ENCODE measurements at places on chromosomes 3 and 15.

GRCh38 chr3:39299279-39299678 lies 19.4 kb upstream of the CX3CR1 start:
- no peak for DNase-seq

- DNase-seq = no peak
Measured at GRCh38 chr3:19334120-19334519, 185.8 kb downstream of the KCNH8 start.

DNA sequence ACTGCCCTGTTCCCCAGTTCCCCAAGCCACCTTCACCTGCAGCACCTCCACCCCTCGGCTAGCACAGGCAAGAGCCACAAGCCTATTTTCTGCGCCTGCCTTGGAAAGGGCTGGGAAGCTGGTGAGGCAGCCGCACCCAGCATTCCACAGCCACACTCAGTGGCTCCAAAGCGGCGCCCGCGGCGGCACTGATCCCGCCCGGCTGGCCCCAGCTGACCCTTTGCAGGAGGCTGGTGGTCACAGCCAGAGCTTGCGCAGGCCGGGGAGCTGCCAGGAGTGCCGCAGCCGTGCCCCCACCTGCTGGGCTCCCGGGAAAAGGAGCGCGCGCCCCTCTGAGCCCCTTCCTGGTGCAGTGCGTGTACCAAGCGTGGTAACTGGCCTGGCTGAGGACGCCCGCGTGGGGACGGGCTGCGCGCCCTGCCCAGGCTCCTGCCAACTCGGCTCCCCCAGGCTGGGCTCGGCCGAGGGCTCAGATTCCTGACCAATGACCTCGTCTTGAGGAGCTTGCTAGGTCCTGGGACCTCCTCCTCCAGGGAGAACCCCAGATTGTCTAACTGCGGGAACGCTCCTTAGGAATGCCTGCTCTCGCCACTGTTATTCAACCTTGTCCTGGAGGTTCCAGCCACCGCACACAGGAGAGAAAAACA lies 13.3 kb downstream of the GRAMD2A start:
- DNase-seq = no peak

GRCh38 chr3:82044930-82045705 lies 283.7 kb upstream of the GBE1 start:
- DNase-seq = no peak

GRCh38 chr15:69861331-69862171 lies 236.2 kb downstream of the TLE3 start:
- DNase-seq = no peak

GRCh38 chr3:148955544-148956346 lies 35.6 kb upstream of the GYG1 start:
- DNase-seq = peak; percentile 95

DNA sequence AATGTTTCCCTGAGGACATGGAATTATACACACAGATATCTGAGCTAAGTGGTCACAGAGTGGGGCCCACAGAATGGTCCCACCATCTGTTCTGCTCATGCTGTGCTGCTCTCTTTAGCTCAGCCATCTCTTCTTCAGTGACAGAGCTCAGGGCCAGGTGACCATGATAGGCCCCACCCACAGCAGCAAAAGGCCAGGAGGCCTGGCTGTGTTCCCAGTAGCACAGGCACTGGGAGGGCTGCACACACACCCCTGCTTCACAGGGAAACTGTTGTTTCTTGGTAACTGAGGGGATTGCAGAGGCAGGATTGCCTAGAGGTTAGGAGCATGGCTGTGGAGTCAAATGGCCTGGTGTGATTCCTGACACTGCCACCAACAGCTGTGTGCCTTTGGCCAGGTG lies 4.8 kb upstream of the FBXW12 start:
- DNase-seq = no peak

GRCh38 chr15:47741082-47741481 lies 23.8 kb downstream of the SEMA6D start:
- no peak for DNase-seq

GRCh38 chr3:18618723-18619122 lies 193.6 kb upstream of the SATB1 start:
- DNase-seq = no peak

DNA sequence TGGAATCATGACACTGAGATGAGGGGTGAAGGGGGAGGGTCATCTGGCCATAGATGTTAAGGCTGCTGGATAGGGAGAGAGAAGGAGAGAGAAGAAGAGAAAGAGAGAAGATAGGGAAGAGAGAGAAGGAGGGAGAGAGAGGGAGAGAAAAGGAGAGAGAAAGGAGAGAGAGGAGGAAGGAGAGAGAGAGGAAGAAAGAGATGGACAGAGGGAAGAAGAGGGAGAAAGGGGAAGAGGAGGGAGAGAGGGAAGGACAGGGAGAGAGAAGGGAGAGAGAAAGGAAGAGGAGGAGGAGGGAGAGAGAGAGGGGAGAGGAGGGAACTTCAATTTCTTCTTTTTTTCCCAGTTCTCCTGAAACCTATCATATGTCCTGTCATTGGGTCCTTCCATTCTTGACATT lies 15.1 kb upstream of the RBP1 start:
- DNase-seq = no peak

DNA sequence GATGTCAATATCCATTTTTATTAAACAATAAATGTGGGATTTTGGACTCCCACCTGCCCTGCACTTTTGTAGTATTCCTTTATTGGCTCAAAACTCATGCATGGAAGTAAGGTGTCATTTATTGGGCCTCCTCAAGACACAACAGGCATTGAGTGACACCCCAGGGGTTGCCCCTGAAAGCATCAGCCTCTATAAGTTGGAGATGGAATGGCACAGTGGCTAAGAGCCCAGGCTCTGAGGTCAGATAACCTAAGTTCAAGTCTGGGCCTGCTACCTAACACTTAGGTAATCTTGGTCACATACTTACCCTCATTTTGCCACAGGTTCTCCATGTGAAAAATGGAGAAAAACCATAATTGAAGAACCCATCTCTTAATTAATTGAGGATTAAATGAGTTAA lies 4.6 kb downstream of the CAPN3 start:
- no peak for DNase-seq

DNA sequence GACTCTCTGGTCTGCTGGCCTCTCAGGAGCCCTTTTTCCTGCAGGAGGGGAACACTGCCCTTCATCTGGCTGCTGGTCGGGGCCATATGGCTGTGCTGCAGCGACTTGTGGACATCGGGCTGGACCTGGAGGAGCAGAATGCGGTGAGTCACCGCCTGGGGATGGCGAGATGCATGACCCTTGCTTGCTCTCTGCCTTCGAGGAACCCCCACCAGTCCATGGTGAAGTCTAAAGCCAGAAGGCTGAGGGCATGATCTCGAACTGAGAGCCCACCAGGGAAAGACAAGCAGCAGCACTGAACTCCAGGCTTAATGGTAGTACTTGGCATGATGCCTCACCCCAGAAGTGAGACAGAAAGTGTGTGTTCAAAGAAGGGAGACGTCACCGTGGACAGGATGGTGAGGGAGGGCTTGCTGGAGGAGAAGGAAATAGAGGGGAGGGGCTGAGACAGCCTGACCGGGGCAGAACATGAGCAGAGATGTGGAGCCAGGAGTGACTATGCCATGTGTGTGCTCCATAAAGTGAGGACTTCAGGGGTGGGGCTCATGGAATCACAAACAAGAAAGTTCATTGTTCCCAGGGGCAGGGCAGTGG lies 19.2 kb downstream of the ANKDD1A start:
- DNase-seq = peak; percentile 74

- no peak for DNase-seq
Measured at GRCh38 chr3:71634671-71635070, 51.1 kb upstream of the FOXP1 start.

DNA sequence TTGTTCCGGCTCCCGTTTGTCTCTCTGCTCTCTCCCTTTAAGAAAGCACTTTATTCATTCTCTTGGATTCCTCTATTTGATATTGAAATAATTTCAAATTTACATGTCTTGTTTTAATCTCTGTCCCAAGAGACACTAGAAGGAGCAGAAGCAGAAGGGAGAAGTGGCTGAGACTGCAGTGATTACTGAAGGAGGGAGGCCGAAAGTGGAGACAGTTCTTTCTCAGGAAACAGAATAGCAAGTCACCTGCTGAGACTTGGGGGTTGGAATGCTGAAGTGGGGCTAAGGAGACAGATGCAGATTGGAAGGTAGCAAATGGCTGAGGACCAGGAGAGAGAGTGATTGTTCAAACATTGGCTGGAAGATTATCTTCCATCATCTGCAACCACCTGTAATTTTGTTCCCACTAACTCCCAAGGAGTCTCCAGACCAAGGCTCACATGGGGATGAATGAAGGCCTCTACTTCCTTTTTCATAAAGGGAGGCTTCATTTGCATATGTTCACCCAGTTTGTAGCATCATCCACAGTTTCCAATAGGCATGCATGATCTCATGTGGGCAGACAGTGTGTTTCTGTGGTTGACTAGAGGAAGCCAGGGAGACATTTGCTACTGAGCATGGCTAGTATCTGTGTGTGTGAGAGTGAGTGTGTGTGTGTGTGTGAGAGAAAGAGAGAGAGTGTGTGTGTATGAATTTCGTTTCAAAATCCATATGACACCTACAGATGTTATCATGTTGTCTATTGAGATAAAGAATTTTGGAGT lies 24.0 kb downstream of the LTF start:
- no peak for DNase-seq

GRCh38 chr3:149207475-149207874 lies 14.2 kb downstream of the CP start:
- DNase-seq = no peak

DNA sequence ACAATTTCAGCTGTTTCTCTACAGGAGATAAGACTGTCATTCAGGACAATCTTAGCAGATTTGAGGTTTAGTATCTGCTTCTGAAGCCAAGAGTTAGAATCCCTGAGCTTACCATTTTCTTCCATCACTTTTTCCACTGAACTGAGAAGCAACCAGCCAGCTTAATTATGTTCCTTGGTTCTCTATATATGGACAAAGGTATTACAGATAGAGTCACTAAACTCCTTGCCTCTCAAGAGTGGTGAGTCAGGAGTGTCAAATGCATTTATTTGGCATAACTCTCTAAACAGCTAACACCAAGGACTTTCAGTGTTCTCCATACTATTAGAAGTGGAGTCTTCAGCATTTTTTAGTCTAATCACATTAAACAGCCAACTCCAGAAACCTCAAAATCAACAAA lies 239.3 kb downstream of the ALCAM start:
- peak; percentile 90 for DNase-seq

GRCh38 chr15:59999612-60000112 lies 4.4 kb upstream of the FOXB1 start:
- no peak for DNase-seq

DNA sequence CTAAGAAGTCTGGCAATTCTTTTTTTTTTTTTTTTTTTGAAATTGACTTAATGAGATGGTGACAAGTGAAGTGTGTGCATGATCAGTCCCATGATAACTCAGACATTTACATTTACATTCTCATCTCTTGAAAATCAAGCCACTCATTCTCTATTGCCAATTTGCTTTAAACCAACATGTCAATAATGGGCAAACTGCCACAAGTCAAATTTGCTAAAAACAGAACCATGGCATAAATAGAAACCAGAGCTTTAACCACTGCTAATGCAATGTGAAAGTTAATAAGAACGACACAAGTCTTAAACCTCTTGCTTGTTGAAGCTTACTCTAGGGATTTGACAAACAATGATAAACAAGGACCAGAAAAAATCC lies 12.0 kb upstream of the COL8A1 start:
- no peak for DNase-seq

GRCh38 chr3:77370413-77370812 lies 330.5 kb downstream of the ROBO2 start:
- peak; percentile 69 for DNase-seq

- DNase-seq = no peak
Measured at GRCh38 chr3:121852256-121852655, 17.2 kb downstream of the EAF2 start.

DNA sequence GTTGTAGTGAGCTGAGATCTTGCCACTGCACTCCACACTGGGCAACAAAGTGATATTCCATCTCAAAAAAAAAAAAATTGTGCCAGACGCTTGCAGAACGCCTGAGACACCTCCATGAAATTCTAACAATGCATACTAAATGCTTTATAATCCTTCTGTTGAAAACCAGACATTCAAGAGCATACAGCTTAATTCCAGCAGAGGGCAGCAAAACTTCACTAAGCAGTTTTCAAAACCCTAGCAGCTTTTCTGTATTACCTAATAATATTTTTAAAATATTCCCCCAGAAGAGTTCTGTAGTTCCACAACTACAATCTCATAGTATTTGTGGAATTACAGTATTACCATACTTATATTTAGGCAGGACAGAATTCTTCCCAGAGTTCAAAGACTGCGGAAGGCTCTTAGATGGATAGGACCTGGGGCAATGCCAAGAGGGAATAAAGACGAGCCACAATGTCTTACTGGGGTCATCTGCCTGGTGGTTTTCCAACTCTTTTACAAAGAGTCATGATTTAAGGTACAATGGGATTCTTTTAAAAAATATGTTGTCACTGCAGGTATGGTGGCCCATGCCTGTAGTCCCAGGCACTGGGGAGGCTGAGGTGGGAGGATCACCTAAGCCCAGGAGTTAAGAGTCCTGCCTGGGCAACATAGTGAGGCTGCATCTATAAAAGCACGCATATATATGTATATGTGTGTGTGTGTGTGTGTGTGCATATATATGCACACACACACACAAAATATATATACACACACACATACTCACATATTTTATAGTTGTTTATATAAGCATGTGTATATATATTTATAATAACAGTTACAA lies 19.6 kb upstream of the TASOR start:
- peak; percentile 85 for DNase-seq

DNA sequence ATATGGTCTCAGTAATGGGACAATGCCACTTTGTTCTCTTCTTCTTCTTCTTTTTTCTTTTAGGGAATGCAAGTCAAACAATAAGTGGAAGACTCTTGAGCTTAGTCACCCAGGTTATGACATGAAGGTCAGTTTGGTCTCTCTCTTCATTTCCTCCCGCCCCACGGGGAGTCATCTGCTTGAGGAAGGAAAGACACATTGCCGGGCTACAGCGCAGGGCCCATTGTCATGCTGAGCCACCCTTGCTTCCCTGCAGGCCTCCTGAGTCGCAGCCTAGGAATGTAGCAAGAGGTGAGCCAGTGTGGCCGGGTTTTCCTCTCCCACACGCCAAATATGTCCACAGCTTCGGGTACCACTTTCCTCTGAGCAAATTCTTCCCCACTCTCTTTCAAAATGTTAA lies 47.6 kb downstream of the RAP2B start:
- peak; percentile 45 for DNase-seq

Measured in fibroblast of lung (primary cell).